ENCODE measurements at places on chromosomes 4 and X. TPM values are rescaled to one million over a fixed set of nuclear protein-coding genes. Genes with fewer than 3 reads are reported as not detected.

PHKA1 gene
- 0.30 TPM for total RNA-seq

DNA sequence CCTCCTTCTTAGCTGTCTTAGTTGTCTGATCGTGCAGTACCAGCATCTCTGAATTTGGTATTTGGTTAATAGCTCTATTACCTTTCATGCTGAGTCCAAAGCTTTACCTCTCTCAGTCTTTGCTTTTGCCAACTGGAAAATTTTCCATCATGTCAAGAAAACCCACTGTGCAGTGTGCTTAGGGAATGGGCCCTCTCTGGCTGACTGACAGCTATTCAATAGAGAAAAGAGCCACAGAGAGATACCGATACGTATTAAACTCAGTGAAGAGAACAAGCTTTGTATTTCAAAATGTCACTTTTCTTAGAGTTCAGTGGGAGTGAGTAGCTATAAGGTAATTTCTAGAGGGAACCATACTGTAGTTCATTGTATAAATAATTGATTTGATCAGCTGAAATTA, 1507.1 kb downstream of the C4orf33 start:
- no peaks in the 10 kb centered on the region for H3K4me1 ChIP-seq
- no peak overlapping the region for H3K27ac ChIP-seq
- DNase-seq: no peak
- no peak overlapping the region for H3K4me3 ChIP-seq
- no peaks in the 10 kb centered on the region for H3K36me3 ChIP-seq

GRCh38 chr4:111510535-111510934, 634.7 kb upstream of the FAM241A start:
- no peak overlapping the region for H3K27ac ChIP-seq
- DNase-seq: no peak
- no peaks in the 10 kb centered on the region for H3K36me3 ChIP-seq
- H3K4me3 ChIP-seq: no peak overlapping the region
- H3K4me1 ChIP-seq: no peaks in the 10 kb centered on the region

GRCh38 chr4:165364452-165365080, 14.2 kb upstream of the CPE start:
- H3K36me3 ChIP-seq: no peaks in the 10 kb centered on the region
- no peaks in the 10 kb centered on the region for H3K4me1 ChIP-seq
- no peak for DNase-seq

DNA sequence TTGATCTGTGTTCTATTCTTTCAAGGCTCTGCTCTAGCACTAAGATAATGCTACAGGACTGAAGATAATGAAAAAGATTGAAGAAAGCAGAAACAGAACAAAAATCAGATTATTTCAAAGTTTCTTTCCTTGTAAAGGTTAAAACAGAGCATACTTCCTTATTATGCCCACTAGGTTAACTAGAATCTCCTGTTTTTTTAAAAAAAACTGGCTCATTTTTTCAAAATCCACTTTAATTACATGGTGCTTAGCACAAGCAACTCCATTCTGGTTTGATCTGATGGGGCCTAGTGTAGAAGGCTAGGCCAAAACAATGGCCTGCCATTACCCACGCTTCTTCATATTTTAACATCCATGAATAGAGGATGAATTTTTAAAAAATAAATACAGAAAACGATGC, 1.2 kb upstream of the UBA6 start:
- H3K27me3 ChIP-seq: no peaks in the 10 kb centered on the region
- peaks cover 41% of the 10 kb centered on the region for H3K4me1 ChIP-seq
- H3K4me3 ChIP-seq: peak overlapping the region; percentile 97
- peak overlapping the region; percentile 82 for H3K27ac ChIP-seq
- H3K36me3 ChIP-seq: peaks cover 10% of the 10 kb centered on the region

- no peaks in the 10 kb centered on the region for H3K27me3 ChIP-seq
These were observed 159.7 kb downstream of the ARHGAP10 start for GRCh38 chr4:147891476-147892115.

- no peak overlapping the region for H3K27ac ChIP-seq
- no peaks in the 10 kb centered on the region for H3K4me1 ChIP-seq
These were observed 92.2 kb upstream of the SPRY1 start for GRCh38 chr4:123304151-123304964.

Measured in CD4-positive, CD25-positive, alpha-beta regulatory T cell (primary cell).